ENCODE measurements at places on chromosomes 2 and 18.

DNA sequence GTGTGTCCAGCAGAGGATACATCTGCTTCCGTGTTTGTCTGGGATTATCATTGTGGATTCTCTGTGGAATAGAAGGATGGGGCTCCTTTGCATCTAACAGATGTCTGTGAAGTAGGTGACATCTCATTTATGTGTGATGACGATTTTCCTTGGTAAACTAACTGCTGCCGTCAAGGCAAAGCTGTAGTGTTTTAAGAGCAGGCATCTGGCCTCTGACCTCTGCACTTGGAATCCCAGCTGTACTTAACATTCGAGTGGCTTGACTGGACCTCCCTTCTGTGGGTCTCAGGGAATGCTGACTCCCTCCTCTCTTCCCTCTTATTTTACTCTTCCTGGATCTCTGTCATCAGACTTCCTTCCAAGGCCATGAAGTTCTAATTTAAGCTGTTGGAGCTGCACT is 56.4 kb downstream of the DCDC2C start:
- no peak for DNase-seq

DNA sequence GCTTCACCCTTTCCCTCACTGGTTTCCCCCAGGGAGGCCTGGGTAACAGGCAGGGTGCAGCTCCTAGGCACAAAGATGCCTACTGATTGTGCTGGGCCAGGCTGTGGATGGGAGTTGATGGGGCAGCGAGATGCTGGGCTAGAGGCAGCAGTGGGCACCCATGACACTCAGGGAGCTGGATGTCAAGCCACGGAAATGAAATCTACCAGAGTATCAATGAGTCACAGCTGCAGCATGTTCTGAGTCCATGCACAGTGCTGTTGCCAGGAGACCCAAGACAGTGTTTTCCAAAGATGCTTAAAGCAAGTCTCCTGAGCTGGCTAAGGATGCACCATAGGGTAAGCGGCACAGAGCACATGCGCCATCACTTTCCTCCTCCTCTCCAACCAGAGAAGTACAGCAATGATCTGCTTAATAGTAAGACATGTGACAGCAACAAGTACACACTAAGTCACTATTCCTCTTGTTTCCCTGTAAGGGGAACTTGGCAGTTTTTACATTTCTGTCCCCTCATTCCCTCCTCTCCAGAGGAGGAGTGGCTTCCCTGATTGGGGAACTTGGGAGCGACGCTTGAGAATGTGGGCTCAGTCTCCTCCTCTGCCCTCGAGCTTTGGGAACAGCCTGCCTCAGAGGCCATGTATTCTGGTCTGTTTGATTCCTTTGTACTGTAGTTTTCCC is 57.2 kb downstream of the CDC42EP3 start:
- no peak for DNase-seq

DNA sequence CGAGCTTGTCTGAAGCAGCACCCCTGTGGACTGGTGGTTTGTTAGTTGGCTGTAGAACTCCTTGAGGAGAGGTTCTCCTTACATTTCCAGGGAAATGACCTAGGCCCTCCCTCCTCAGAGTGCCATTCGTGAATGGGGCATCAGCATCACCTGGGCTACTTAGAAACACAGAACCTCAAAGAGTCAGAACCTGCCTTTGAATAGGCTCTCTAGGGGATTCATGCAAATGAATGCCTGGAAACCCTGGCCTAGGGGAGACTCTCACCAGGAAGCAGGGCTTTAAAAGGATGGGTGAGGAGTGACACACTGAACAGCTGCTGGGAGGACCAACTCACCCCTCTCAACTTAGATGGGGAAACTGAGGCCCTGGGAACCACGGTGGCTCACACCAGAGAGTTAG is 2.1 kb upstream of the MOCOS start:
- DNase-seq: no peak

DNA sequence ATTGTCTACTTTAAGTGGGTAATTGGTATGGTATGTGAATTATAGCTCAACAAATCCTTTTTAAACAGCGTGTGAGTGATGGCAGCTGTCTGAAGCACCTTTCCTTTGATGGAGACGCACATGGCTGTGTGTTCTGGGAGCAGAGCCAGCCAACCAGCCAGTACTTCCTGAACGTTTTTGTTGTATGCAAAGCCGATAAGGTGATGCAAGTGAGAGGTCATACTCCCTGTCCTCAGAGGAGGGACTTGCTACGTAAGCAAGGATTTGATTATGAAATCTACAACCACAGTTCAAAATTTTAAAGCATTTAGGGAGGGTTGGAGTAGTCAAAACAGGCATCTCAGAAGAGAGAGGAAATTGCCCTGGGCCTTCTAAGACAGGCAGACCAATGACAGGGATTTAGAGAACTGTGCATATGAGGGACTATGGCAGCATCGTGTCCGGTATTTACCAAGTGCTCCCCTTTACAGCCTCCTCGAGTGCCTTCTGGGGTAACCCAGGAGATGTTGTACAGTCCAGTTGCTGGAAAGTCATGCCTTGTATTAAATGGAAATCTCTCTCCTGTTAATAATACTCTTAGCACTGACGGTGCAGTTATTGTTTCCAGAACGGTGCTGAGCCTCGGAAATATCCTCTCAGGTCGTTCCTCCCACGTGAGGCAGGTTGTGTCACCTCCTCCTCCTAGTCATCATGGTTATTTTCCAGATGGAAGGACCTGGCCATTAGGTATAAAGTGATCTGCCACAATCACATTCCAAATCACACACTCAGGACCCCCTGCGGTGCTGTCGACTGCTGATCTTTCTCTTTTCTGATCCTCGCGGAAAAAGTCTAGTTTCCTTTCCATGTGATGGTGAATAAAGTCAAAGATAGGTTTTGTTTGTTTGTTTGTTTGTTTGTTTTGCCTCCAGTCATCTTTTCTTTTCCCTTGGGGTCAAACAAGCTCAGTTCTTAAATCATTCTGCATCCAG is 28.4 kb downstream of the ARHGEF4 start:
- DNase-seq: no peak

GRCh38 chr18:23504720-23505119 is 1.4 kb downstream of the RMC1 start:
- no peak for DNase-seq

- DNase-seq: no peak
Observed at GRCh38 chr2:74223941-74224770, 25.7 kb downstream of the MTHFD2 start.

DNA sequence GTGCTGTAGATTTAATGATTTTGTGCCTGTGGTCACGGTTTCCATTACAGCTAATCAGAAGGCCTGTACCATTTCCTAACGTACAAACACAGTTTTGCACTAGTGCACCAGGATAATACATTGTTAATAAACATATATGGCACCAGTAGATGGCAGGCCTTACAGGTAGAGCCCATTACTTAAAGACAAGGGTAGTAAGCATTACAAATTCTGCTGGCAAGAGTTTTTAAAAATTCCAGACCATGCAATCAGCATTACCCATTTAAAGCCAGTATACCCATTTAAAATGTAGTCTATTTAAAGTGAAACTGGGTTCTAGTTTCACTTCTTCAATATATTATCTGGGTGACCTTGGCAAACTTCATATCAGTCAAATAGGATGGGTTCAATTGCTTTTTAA is 224.2 kb downstream of the NUP35 start:
- DNase-seq: no peak

DNA sequence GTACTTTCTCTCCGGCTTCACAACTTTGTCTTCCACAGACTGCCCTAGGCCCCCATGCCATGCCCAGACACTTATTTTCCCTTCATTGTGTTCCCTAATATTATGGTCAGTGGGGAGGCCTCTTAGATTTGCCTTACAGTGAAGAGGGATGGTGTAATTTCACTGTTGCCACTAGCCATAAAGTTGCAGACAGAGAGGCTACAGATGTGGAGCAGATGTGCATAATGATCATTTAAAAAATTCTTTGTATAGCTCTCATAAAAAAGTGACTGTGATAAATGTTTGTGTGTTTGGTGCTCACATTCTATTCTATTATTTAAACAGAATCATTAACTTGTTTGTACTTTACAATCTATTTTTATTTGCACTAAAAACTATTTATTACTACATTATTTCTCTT is 67.5 kb upstream of the FN1 start:
- no peak for DNase-seq

GRCh38 chr2:224156436-224156835 is 117.3 kb upstream of the SERPINE2 start:
- DNase-seq: no peak

- no peak for DNase-seq
Observed at GRCh38 chr18:75538727-75539126, 111.2 kb upstream of the SMIM21 start.

- DNase-seq: no peak
Observed at GRCh38 chr2:38129481-38129880, 53.5 kb upstream of the CYP1B1 start.

- no peak for DNase-seq
Observed at GRCh38 chr2:217671075-217671474, 331.7 kb downstream of the TNS1 start.

GRCh38 chr2:180219491-180219890 is 212.4 kb upstream of the CWC22 start:
- no peak for DNase-seq

DNA sequence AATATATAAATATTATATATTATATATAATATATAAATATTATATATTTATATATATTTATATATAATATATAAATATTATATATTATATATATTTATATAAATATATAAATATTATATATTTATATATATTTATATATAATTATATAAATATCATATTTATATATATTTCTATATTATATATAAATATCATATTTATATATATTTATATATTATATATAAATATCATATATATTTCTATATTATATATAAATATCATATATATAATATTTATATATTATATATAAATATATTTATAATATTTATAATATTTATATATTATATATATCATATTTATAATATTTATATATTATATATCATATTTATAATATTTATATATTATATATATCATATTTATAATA is 321.4 kb downstream of the CDH2 start:
- no peak for DNase-seq

DNA sequence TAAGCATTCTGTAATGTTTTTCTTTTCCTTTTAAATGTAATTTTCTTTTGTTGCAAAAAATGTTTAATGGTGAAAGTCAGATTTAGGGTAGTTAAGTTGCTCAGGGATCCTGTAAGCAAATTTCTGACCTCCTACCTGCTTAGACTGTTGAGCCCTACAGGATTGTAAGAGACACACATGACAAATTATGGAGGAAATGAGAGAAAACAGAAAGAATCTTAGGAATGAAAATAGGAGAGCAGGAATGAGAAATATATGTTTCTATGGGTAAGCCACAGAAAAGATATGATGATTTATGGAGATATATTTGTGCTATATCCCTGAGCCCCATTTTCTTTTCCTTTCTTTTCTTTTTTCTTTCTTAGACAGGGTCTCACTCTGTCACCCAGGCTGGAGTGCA is 28.3 kb downstream of the CYBRD1 start:
- DNase-seq: no peak

GRCh38 chr2:1488851-1489250 is 75.6 kb downstream of the TPO start:
- DNase-seq: no peak

- DNase-seq: no peak
Observed at GRCh38 chr18:58777471-58777870, 87.2 kb upstream of the ZNF532 start.

- no peak for DNase-seq
Observed at GRCh38 chr2:165874445-165875039, 79.0 kb downstream of the TTC21B start.

GRCh38 chr2:76197842-76198448 is 487.2 kb upstream of the GCFC2 start:
- DNase-seq: peak; percentile 27

- DNase-seq: peak; percentile 35
Observed at GRCh38 chr2:121189011-121189410, 96.0 kb downstream of the TFCP2L1 start.

GRCh38 chr2:194709840-194710239 is 947.2 kb upstream of the SLC39A10 start:
- DNase-seq: no peak

DNA sequence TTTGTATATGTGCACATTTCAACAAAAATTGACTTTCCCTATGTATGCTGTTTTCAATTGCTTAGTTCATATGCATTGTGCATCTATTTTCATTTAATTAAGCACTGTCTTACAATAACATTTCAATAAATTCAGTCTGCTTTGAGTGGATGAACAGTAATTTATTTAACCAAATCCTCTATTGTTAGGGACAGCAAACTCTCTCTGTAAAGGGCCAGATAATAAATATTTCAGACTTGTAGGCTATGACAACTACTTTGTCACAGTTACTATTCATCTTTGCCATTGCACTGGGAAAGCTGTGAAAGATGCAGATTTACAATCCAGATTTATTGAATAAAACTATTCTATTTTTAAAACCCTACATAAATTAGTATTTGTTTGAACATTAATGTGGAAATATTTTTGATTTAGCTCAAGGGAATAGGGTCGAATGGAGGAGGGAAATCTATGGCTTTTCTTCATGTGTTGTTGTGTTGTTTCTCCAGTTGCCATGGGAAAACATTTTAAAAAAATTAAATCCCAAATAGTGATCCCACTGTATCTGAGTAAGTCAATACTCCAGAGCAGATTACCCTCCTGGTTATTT is 14.2 kb upstream of the RAB27B start:
- no peak for DNase-seq

- DNase-seq: no peak
Observed at GRCh38 chr2:101328474-101329007, 20.0 kb upstream of the RNF149 start.

DNA sequence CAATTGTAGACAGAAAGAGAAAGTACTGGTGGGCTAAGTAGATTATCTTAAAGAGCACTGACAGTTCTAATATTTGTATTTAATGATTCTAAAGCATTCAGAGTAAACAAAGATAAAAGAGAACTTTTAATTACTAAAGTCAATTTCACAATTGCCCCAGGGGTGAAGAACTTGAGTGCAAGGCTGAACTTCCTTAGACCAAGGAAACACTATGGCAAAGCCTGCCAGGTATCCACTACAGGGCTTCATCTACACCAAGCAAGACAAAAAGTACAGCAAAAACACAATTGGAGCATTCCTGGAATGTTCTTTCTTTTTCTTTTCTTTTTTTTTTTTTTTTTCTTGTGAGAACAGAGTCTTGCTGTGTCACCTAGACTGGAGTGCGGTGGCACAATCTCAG is 46.9 kb upstream of the NDUFV2 start:
- DNase-seq: no peak

All from tibial nerve (tissue), 4 donors.